ENCODE measurements at places on chromosomes 13 and 19.

GRCh38 chr13:112207129-112207528 lies 140.2 kb downstream of the SOX1 start:
- no peak for DNase-seq

DNA sequence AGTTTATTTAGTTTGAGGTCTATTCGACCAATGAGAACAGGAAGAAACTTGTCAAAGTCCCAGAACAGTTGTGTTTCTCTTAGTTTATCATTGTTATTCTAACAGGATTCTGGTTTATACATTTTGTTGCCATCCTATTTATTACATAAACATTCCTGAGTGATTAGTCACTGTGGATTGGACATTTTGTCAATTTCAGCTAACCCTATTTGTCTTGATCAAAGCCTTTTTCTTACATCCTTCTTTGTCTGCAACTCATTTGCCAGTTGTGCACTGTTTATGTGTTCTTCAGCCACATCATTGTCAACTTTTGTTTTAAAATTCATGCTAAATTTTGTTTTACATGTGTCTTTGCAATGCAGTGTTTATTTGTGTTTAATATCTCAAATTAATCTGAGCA lies 886.0 kb upstream of the SLC10A2 start:
- DNase-seq: no peak

DNA sequence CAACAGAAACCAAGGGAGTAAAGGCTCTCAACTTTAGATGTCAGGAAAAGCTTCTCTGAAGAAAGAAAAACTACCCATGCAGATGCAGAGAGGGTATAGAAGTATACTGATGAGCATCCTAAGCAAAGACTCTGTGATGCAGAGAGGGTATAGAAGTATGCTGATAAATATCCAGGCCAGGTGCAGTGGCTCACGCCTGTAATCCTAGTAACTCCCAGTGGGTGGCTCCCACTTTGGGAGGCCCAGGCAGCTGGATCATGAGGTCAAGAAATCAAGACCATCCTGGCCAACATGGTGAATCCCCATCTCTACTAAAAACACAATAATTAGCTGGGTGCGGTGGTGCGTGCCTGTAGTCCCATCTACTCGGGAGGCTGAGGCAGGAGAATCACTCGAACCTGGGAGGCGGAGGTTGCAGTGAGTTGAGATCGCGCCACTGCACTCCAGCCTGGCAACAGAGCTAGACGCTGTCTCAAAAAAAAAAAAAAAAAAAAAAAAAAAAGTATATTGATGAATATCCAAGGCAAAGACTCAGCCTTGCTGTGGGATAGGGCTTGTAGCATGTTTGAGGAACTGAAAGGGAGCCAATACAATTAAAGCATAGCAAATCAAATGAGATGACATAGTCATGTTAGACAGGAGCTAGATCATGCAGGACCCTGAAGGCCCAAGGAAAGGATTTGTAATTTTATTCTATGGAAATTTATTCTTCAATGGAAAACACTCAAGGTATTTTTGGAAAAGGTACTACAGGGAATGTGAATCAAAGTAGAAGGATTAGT lies 14.9 kb downstream of the UBL3 start:
- DNase-seq: no peak

DNA sequence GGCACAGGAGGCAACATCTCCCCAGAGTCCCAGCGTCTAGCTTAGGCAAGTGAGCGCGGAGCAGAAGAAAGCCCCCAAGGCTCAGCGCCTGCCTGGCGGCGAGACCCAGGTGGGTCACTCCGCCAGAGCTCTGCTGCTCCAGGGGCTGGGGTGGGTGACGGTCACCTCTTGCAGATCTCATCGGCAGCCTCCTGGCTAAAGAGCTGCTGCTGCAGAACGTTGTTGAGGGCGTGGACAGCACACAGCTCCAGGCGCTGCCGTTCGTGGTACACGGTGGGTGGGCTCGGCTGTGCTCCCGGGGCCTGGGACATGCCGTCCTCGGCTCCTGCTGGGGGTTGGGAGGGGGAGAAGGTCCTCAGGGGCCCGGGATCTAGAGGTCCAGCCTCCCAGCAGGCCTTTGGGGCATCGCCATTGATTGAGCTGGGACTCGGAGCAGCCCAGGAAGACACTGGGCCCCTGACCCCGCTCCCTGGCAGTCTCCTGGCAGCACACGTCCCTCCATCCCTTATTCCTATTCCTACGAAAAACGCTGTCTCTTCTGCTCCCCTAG lies 795 bp downstream of the JOSD2 start:
- DNase-seq: no peak

DNA sequence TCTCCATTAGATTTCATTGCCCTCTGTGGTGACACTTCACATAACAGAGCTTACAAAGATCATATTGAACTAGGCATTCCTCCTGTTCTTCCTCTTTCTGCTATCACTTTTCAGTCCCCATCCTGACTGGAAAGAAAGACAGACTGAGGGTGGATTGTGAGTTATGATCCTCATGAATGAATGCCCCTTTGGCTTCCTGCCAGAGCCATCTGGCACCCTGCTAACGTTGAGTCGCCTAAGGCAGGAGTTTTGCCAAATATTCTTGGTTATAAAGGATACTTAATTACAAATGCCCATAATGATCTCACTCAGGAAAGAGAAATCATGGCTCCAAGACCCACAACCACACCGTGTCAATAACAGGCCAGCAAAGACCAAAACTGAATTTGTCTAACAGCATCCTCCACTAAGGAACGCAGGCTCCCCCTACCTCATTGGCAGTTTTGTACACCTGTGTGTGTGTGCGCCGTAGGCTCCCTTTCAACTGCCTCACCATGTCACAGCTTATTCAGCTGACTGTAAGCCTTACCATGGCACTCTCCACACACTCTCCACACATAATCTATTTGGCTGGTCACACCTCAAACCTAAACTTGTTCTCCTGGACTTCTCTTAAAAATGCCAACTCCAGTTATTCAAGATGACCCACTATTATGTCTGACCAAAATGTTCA lies 15.5 kb downstream of the ZNF211 start:
- no peak for DNase-seq

- DNase-seq: peak; percentile 92
These were observed 103.2 kb downstream of the GADD45B start for GRCh38 chr19:2578901-2579677.

GRCh38 chr19:41860419-41861115 lies 512 bp downstream of the RPS19 start:
- no peak for DNase-seq

DNA sequence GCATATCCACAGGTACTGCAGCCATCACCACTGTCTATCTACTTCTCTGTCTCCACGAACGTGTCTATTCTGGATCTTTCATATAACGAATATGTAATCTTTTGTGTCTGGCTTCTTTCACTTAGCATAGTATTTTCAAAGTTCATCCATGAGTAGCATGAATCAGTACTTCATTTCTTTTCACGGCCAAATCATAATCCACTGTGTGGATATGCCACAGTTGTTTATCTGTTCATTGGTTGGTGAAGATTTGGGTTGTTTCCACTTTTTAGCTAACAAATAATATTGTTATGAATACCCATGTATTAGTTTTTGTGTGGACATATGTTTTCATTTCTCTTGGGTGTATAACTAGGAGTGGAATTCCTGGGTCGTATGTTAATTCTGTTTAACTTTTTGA lies 14.4 kb downstream of the RGCC start:
- no peak for DNase-seq

DNA sequence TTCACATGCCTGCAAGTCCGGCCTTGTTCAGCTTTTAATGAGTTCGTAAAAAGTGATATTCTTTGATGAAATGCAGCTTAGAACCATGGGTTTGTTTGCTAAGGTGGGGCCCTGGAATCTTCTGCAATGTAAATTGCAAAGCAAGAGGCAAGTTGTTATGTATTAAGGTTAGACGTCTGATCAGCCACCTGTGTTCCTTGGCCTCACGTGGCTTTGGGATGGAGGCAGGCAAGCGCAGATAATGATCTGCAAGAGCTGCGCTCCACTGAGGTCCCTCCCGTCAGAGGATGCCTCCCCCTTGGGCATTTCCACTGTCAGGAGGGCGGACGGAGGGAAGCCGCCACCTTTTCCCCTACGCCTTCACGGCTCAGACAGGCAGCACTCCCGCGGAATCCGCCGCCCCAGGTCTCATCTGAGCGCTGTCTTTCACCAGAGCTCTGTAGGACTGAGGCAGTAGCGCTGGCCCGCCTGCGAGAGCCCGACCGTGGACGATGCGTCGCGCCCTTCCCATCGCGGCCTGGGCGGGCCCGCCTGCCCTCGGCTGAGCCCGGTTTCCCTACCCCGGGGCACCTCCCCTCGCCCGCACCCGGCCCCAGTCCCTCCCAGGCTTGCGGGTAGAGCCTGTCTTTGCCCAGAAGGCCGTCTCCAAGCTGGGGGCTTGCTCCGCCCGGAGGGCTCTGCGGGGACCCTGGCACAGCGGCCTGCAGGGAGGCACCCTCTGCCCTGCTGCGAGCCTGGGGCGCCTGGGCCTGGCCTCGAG lies 110.9 kb downstream of the CRYL1 start:
- no peak for DNase-seq

DNA sequence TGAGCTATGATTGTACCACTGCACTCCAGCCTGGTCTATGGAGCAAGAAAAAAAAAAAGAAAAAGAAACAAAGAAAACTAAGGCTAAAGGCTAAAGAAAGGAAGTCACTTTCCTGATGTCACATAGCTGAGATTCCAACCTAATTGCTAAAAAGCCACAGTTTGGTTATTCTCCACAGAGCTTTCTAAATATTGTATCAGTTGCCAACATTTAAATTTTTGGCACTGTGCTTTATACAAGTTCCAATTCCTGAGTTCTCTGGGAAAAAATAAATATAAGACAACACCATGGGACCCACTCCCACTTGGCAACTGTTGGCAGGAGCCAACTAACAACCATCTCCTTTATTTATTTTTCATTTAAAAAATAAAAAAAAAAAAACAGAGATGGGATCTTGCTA lies 11.2 kb upstream of the LYPD3 start:
- DNase-seq: no peak

DNA sequence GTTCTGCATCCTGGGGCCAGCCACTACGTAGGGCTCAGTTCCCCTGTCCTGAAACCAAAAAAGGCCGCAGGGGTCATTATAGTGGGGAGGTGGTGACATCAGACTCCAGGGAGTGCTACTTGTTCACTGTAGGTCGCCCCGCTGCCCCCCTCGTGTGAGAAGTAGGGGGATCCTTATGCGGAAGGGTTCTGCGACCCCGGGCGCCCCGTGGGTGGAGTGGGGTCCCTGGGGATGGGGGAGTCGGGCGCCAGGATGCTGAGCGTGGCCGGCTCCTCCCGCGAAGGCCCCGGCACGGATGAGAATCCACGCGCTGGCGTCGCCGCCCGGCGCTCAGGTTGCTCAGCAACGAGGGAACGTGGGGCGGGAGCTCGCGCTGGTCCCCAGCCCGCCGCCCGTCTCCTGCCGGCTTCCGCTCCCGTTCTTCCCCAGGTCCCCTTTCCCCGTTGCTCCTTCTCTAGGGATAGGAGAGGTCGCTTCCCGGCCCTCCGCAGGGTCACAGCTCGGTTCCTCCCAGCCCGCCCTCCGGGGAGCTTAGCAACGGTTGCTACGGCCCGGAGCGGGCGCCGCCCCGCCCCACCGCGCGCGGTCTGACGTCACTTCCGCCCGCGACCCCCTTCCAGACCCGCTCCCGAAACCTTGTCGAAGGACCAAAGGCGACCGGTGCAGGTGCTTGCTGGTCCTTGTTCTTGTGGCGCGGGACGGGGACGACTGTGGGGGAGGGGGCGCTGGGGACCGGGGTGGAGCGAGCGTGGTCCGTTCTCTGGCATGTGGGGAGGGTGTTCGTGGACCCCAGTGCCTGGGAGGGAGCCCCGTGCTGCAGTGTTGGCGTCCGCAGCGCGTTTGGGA lies at the start of gene NAT14:
Gene NAT14 (plus strand): TSS at position 596 of the 846 bp plus-strand sequence. CDS start 521 bp downstream, outside the sequence.
- no peak for DNase-seq
